ENCODE measurements at places on chromosomes 6 and 20.
A peak's percentile ranks its signal among the peaks of the same experiment; 100 is the strongest.

DNA sequence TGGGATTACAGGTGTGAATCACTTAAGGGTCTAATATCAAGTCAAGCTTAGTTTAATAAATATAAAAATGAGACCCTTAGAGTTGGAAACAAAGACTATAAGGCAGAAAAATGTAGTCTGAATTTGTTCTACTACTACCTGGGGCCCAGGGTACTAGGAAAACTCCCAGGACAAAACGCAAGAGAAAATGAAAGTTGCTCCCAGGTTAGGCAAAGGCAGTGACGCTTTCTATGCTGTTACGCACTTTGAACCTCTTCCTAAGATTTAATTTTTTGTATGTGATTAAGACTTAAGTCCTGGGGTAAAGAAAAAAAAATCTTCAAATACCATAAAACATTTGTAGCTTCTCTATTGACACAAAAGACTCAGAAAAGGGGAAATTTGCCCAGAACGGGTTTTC is 17.3 kb downstream of the DSP start:
- no peak for DNase-seq

- no peak for DNase-seq
Observed at GRCh38 chr20:23165307-23165750, 79.2 kb upstream of the CD93 start.

DNA sequence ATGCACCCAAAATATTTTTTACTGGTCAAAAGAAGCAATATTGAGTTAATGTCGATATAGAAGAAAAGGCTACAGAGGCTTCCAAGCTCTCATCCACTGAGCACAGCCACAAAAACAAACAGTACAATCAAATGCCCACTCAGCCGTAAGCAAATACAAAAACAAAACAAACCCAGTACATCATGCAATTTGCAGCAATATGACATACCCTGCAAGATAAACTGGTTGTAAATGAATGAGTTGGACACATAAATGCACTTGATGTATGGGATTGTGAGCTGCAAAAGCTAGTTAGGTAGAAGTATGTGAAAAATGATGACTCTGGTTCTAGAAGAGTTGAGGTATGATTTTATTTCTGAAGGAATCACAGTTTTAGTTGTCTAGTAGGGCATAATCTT is 83.9 kb downstream of the SESN1 start:
- no peak for DNase-seq

- DNase-seq = no peak
Observed at GRCh38 chr6:56727097-56727850, 84.6 kb upstream of the DST start.

- no peak for DNase-seq
Observed at GRCh38 chr6:83152913-83153312, 40.2 kb downstream of the PGM3 start.

DNA sequence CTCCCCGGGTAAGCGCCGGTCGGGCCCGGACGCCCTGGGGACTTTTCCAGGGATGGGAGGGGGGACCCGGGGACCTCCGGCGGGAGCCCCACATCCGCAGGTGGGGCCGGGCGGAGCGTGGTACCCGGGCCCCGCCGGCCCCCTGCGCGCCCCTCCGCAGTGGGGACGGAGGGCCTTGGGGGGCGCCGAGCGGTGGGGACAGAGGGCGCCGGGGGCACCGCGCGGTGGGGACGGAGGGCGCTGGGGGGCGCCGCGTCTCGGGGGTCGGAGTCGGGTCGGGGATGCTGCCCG is 270 bp downstream of the PLEKHG1 start:
- no peak for DNase-seq

DNA sequence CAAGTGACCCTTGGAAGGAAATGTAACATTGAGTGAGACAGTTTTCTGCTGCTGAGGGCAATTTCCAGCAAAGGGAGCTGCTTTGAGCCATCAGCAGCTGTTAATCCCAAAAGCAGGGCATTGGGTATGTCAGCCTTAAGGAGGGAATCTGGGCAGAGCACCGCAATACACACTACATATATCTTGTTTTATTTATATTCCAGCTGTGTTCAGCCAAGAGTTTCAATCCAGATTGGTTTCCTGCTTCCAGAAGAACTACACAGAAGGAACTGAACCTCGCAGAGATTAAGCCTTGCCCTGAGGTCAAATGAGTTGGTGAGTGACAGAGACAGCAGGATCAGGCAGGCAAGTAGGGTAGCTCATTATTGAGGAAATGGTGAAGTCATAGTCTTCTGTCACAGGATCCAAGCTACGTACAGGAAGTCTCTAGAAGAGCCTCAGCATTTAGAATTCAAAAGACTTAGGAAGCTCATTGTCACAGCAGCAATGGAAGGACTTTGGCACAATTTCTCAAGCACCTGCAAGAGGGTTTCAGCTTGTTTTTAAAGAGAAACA is 109.9 kb upstream of the HEY2 start:
- DNase-seq = no peak

- peak; percentile 54 for DNase-seq
Observed at GRCh38 chr20:32971703-32972161, 32.5 kb downstream of the SUN5 start.

DNA sequence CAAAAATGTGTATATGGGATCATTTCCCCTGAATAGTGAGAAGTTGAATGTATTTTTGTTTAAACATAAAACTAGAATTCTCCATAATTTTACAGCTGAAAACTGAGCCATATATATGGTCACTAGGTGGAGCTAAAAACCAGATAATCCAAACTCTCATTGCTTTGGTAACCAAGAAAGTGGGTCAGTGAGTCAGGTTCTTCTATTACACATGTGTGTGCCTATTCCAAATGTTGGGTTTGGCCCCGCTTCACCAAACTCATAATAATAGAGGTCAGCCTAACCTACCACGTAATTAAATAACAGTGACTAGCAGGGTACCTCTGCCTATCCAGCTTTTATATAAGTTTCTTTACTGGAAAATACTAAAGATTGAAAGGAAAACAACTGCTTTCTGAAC is 19.3 kb upstream of the RNGTT start:
- peak; percentile 82 for DNase-seq

DNA sequence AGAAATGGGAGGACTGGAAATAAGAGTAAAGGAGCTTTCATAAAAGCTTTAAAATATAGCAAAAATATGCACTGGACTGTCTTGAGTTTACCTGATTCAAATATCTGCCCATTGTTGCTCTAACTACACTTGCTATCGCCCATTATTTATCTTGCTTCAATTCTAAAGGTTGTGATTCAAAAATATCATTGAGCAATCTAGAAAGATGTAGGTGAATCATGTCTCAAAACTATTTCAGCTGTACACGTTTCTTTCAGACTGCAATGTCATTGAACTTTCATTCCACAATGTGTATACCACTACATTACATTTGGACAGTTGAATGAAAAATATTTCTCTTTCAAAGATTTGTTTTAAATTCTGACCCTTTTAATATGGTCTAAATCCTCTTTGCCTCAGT is 545.6 kb downstream of the BMP2 start:
- no peak for DNase-seq

- no peak for DNase-seq
Observed at GRCh38 chr20:63141531-63141930, 74.4 kb downstream of the YTHDF1 start.

GRCh38 chr6:20771409-20771808 is 237.2 kb downstream of the CDKAL1 start:
- no peak for DNase-seq

DNA sequence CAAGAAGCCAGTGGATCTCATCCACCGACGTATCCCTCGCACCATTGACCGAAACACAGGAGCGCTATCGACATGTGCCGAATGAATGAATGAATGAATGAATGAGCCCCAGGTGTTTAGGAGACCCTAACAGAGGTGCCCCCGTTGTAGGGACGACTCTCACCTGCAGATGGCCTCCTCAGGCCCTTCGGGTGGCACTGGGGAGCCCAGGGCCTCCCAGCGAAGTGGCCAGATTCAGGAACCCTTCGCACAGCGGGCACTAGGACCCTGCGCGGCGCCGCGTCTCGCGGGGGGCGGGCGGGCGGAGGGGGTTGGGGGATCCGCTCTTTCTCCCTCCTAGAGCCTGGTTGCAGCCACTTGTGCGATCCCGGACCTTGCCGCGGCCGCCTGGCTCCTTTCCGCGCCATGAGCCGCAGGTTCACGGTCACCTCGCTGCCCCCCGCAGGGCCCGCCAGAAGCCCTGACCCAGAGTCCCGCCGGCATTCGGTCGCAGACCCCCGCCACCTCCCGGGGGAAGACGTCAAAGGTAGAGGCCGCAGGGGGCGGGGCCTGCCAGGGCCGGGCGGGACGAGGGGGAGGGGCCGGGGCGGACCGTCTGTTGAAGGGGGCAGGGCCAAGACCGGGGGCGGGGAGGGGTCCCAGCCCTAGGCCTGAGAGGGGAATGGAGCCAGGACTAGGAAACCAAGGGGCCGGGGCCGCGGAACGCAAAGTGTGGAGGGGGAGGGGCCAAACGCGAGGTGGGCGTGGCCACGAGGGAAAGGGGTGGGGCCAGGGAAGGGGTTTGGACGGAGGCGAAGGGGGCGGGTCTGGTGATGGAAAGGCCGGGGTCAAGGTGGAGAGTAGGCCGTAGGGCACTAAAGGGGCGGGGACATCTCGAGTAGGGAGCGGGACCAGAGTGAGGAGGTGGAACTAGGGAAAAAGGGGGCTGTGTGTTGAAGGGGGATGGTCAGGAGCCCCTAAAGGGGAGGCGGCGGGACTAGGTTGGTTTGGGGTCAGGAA is 7.4 kb upstream of the SLC12A5 start:
- DNase-seq = peak; percentile 51

DNA sequence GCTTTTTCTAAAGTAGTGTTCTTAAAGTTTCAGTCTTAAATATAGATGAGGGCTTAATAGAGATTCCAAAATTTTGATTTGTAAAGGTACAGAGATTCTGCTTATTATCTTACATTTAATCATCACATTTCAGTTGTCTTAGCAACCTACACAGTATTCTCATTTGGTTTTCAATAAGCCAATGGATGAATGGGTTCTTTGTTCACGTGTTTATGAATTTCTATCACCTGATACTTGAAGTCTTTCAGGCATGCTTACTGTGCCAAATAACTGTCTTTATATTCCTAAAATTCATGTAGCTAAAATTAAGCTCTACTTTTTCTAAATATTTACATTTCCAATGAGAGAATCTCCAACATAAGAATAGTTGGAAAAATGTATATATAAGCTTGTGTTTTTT is 152.7 kb downstream of the EYA4 start:
- no peak for DNase-seq

GRCh38 chr6:144334150-144334708 is 49.1 kb downstream of the UTRN start:
- peak; percentile 81 for DNase-seq

- no peak for DNase-seq
Observed at GRCh38 chr6:153015094-153015640, 12.7 kb upstream of the MTRF1L start.

GRCh38 chr6:40586369-40587201 is 579 bp downstream of the LRFN2 start:
- DNase-seq = no peak

DNA sequence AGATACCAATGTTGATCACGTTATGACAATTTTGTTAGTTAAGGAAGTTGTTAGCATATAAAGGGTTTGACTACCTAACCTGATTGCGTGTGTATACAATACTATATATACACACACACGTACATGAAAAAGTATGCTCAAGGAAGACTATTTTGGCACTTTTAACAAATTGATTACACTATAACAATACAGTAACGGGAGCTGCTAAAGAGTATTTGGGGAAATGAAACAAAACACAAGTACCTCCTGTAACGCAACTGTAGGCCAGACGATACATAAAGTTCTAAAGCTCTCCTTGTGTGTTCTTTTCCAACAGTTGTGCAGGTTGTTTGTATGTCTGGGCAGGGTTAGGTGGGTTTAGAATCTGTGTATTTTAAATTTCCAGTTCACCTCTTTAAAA is 98.7 kb downstream of the PLEKHG1 start:
- no peak for DNase-seq

- DNase-seq = no peak
Observed at GRCh38 chr6:90080876-90081481, 186.7 kb downstream of the GJA10 start.

- DNase-seq = no peak
Observed at GRCh38 chr6:31961616-31962015, 2.6 kb downstream of the SKIC2 start.

DNA sequence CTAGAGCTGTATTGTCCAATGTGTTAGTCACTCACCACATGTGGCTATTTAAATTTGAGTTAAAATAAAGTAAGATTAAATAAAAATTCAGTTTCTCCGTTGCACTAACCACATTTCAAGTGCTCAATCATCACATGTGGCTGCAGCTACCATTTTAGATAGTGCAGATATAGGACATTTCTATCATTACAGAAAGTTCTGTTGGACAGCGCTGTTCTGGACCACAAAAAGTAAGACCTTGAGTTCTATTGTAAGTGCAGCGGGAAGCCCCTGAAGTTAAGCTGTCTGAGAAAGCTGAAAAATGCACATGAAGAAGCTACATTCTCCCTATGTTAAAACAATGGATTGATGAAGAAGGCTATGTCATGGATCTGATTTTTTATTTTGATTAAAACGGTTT is 1.1 kb downstream of the ORC3 start:
- DNase-seq = no peak

GRCh38 chr6:29552512-29553051 is 7.0 kb downstream of the UBD start:
- no peak for DNase-seq

DNA sequence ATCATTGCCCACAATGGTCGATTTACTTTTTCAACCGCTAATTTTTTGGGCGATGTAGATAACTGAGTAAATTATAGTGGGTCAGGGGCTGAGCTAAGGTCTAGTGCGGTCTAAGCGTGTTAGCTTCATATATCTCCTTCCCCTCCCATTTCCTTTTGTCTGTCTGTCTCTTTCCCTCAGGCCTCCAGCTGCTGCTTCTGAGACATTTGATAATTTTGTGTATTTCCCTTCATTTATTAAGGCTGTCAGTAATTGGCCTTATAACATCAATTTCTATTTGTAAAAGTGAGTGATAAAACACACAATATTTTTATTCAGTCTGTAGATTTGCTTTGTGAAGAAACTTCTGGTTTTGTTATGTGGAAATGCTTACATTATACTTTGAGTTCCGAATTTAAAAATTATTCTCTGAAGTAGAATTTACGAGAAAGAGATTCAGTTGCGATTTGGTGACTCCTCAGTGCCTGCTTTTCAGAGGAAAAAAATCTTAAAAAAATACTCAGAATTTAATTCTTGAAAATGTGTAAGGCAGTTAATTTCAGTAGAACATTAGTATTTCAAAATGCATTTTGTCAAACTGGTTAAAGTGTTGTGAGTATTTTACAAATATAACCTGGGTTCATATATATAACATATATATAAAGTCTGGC is 1.4 kb downstream of the TMEM170B start:
- peak; percentile 52 for DNase-seq

- DNase-seq = no peak
Observed at GRCh38 chr6:31142361-31142761, 3.5 kb upstream of the PSORS1C2 start.

DNA sequence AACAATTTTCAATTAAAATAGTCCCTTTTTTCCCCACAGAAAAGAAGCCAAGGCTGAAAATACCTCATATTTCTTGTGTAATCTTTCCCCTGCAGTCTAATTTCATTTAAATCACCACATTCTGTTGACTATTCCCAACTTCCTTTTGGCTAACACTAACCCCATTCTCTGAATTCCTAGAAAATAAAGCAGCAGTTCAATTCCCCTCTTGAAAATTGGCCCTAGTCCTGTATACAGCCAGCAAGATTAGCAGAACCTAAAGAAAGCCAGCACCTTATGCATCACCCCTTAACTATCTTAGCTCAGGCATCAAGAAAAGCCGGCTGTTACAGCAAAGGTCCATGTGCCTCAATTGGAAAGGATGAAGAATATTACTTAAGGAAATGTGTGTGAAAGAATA is 69.7 kb downstream of the MDN1 start:
- no peak for DNase-seq

All from Kasumi-1 (cell line).